ENCODE measurements at places on chromosomes 7 and 10.

DNA sequence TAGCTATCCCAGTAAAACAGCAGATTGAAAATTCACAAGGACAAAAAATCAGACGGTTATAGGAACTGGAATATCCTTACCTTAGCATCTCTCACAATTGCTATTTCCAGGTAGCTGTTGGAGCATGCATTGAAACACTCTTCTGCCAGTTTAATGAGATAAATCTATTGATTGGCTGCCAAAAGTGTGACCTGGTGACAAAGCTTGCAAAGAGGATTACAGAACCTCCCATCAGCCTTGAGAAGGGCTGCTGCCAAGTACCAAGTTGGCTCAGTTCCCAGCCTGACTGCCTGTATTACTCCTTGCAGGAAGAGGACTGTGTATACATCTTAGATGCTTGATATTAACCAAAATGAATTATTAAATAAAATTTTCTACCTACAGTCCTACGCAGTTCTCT is 5.1 kb downstream of the PRLHR start:
- no peak for DNase-seq

DNA sequence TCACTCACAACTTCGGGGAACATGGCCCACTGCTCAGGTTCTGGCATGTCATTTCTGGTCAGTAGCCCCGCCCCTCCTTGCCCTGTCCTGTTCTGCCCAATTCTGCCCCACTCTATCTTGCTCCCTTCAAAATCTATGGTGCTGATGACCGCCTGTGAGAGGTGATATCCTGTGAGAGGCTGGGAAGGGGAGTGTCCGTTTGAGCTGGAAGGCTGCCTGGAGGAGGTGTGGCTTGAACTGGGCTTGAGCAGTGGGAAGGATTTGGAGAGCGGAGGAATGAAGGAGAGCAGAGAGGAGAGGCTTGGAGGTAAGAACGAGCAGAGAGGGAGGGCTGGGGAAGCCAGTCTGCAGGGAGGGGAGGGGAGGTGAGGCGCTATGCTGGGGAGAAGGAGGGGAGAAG is 145.3 kb downstream of the RPS24 start:
- DNase-seq: no peak

- DNase-seq: peak; percentile 63
These were observed 16.4 kb upstream of the C10orf105 start for GRCh38 chr10:71735709-71736569.

DNA sequence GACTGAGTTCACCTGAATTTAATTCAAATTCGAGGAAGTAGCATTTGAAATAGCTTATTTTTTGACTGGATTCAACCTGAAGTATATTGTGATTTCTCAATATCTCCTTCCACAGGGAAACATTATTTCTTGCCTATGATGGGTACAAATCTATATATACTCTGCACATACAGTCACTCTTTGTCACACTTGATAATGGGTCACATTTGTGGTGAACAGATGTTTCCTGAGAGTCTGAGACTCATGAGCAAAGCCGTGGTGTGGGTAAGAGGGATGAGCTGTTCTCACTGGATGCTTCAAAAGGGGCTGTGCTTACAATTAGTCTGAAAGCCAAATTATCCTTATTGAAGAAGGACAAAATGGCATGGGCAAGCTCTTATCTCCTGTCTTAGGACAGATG is 18.0 kb upstream of the TBXAS1 start:
- DNase-seq: no peak

DNA sequence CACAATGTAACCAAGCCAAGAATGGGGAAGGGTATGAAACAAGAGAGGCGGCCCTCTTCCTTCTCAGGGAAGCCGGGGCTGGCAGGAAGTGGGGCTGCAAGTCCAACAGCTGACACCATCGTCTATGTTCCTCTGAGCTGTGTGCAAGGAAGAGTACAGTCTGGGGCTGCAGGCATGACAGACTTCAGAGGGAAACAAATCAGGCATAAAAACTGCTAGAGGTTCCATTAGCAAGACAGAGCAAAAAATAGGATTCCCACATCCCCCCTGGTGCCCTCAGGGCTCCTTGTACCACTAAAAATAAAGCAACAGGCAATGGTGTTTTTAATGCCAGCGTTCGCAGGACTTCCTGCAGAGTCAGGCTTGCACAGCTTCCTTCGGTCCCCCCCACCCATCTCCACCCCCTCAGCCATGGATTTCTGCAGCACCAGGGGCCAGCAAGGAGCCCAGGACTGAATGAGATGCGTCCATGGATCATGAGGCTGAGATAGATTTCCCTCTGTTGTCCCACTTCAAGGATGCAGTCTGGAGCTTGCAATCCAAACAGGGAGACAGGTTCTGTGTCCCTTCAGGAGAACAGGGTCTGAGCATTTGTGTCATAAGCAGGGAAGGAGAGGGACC is 34.6 kb downstream of the KCNMA1 start:
- DNase-seq: no peak

DNA sequence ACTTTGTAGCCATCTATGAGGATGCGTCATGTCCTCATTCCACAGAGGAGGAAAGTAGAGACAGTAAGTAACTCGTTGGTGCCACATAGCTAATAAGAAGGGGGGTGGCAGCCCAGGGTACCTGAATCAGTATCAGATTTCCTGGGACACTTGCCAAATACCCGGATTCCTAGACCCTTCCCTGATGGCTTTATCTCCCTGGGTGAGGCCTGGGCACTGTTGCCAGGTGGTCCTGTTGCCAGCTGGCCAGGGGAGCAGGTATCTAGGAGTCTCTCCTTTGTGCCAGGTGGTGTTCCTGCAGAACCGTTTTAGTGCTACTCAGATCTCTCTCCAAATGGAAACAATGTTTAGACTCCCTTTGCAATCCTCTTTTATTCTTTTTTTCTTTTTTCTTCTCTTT is 12.7 kb downstream of the SLC29A3 start:
- no peak for DNase-seq

- no peak for DNase-seq
These were observed 30.1 kb upstream of the CTBP2 start for GRCh38 chr10:125190414-125190813.

- no peak for DNase-seq
These were observed 91.5 kb downstream of the VPS41 start for GRCh38 chr7:38817526-38817925.

DNA sequence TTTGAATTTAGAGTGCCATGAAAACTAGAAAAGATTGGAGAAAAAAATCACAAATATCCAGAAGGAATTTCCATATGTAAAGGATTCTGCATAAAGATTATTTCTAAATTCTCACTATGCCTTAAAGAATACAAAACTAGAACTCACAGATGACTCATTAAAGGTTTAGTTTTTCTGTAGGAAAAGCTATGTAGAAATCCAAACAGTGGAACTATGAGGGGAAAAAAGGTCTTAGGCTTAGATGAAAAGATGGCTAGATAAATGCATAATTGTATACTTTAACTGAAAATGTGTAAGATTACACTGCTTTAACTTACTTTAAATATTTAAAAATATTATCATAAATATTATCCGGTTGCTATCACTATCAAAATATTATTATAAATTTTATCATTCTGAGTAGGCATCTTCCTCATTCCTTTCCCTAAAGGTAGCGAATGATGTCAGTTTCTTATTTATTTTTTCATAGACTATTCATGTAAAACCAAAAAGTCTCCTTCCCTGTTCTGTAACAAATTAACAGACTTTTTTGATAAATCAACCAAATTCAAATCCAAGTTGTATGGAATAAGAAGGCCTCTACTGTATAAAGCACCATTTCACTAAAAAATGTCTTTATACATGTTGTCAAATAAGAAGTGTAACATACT is 69.1 kb upstream of the COMTD1 start:
- DNase-seq: no peak

- DNase-seq: no peak
These were observed 21.1 kb upstream of the SAR1A start for GRCh38 chr10:70191161-70191971.

DNA sequence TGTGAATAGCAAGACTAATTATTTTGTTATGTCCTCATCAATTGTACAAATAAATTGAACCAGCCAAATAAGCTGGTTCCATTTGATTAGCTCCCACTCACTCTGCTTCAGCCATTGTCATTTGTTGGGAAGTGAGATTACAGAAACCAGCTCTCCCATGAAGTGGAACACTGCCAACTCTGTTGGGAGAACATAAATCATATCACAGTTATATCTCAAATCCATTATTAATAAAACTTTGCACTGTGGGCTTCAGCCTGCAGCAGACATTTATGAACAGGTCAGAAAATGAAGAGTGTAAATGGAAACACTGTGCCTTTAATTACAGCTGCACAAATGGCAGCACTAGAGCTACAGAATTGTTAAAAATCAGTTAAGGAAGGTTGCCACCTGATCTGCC is 46.7 kb upstream of the TEX47 start:
- no peak for DNase-seq

GRCh38 chr10:42738679-42739078 is 43.9 kb upstream of the BMS1 start:
- no peak for DNase-seq

GRCh38 chr10:35916791-35917190 is 274.7 kb upstream of the FZD8 start:
- no peak for DNase-seq

- peak; percentile 12 for DNase-seq
These were observed 12.4 kb downstream of the KLF6 start for GRCh38 chr10:3772361-3773171.

- no peak for DNase-seq
These were observed 947 bp downstream of the HOXA3 start for GRCh38 chr7:27151341-27151930.

GRCh38 chr7:115572111-115572510 is 458.5 kb downstream of the TFEC start:
- no peak for DNase-seq

DNA sequence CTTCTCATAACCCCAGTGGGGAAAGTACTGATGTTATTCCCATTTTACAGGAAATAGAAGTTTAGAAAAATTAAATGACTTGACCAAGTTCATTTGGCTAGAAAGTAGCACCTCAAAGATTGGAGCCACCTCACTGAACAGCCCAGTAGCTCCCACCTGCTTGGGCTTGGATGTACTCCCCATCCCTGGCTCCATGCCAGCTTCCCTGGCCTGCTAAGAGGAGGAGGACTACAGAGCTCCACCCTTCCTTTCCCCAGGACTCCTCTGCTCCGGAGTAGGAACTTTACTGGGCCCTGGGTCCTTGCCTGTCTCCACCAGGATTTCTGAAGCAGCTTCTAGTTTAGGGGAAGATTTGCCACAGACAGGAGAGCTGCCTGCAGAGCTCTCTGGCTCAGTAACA is 3.1 kb downstream of the HPS6 start:
- DNase-seq: no peak

- DNase-seq: no peak
These were observed 73.8 kb upstream of the ATP6V0A4 start for GRCh38 chr7:138871814-138872090.

- DNase-seq: no peak
These were observed 89.3 kb upstream of the PCBD1 start for GRCh38 chr10:70977625-70978024.

DNA sequence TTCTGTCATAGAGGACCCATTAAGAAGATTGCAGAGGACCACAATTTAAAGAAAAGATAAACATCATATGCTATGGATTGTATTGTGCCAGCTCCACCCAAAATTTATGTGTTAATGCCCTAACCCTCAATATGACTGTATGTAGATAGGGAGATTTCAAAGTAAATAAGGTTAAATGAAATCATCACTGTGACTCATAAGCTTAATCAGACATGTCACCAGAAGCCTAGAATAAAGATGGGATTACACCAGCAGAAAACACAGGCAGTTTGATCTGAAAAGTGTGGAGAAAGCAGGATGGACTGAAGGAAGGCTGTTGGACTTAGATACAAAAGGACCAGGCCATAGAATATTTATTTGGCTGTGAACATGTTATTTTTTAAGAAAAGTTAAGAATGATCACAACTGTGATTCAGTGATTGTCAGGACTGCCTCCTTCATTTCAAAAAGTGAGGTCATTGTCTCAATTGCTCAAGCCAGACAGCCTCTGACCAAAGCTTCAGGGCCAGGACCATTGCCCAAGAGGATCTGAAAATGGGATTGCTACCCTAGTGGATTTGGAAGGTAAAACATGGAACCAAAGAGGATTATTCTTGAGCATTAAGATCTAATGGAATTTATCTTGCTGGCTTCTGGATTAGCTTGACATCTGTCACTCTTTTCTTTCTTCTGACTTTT is 270.8 kb upstream of the POM121L12 start:
- no peak for DNase-seq

DNA sequence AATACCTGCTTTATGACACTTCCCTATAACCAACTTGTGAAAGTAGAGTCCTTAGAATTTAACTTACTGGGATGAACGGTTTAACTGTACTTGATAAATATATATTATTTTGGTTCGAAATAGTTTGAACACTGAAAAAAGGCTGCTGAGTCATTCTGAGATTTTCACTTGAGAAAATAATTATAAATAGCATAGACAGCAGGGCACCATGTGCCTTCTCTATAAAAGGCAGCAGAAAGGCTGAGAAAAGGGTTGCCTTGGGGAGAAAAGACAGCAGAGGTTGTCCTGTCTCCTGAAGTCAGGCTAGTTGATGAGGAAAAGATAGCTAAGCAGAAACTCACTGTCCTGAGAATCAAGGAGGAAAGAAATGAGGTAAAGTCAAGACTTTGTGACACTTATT is 92.4 kb downstream of the CTTNBP2 start:
- no peak for DNase-seq

GRCh38 chr7:100163871-100164270 is 4.5 kb downstream of the GAL3ST4 start:
- DNase-seq: no peak

GRCh38 chr7:156625580-156625979 is 15.0 kb upstream of the RNF32 start:
- no peak for DNase-seq

GRCh38 chr7:7982904-7983303 is 14.3 kb downstream of the GLCCI1 start:
- DNase-seq: no peak

DNA sequence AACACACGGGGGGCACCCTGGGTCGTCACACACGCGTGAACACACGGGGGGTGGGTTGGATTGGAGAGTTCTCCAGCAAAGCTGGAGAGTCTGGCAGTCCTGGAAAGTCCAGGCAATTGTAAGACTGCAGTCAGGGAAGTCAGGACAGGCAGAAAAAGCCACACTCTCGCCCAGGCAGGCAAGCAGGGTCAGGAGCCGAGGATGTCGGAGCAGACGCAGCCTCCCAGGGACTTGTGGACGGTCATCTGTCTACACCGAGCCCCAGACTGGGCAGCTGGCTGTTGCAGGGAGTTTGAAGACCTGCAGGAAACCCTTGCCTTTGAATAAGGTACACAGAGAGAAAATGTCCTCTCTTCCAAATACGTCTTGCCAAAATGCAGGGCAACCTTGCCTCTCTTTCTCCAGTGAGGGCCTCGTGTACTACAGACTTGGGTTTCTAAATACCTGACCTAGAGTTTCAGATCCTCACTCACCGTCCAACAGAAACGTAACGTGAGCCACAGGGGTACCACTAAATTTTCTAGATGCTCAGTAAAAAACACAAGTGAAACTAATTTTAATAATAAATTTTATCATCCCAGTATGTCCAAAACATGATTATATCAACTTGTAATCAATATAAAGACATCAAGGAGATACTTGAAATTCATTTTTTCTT is 176.7 kb downstream of the ADARB2 start:
- no peak for DNase-seq

- no peak for DNase-seq
These were observed 50.8 kb upstream of the SLC29A3 start for GRCh38 chr10:71268247-71268691.

- DNase-seq: no peak
These were observed 18.5 kb upstream of the MLXIPL start for GRCh38 chr7:73642834-73643233.

GRCh38 chr7:2802504-2803341 is 41.4 kb downstream of the GNA12 start:
- DNase-seq: no peak

Data from stimulated activated CD4-positive, alpha-beta T cell treated with anti-CD3 and anti-CD28 coated beads, Interleukin-2, amount 100 ng/mL, for 24 hours (primary cell).